Thymus (tissue), 14 donors: ENCODE measurements at places on chromosomes 3 and 15. TPM values are rescaled to one million over a fixed set of nuclear protein-coding genes. Genes with fewer than 3 reads are reported as not detected.

GRCh38 chr3:137348936-137349335 lies 391.2 kb downstream of the IL20RB start:
- DNase-seq: no peak
- no peaks in the 10 kb centered on the region for H3K4me1 ChIP-seq
- H3K36me3 ChIP-seq: no peaks in the 10 kb centered on the region

The AP3B2 gene
- 0.33 TPM for total RNA-seq

GRCh38 chr15:25391971-25392721 lies 46.7 kb downstream of the UBE3A start:
- no peak for DNase-seq
- H3K27ac ChIP-seq: no peak overlapping the region
- peaks cover 2% of the 10 kb centered on the region for H3K36me3 ChIP-seq

DNA sequence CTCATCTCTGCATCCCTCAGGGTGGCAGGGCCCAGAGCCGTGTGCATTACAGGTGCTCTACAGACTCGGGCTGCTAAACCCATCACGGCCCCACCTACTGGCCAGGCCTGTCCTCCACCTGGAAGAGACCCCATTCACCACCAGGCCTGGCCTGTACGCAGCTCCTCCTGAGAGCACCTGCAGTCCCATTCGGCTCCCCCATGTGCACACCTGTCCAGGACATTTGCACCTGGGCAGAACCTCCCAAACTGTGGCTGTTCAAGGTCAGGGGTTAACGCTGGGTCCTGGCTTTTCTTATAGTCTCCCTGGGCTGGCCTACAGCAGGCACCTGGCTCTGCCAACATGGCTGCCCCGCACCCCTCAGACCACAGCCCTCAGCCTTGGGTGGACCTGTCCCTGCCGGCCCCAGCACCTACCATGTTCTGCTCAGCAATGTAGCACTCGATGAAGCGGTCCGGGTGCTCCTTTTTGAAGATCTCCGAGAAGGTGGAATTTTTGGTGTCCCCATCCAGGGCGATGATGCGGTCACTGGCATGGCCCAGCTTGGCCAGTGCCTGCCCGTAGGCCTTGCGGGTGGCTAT lies 25.7 kb downstream of the TKT start:
- no peak for DNase-seq
- no peaks in the 10 kb centered on the region for H3K4me1 ChIP-seq
- H3K4me3 ChIP-seq: no peak overlapping the region
- no peaks in the 10 kb centered on the region for H3K27me3 ChIP-seq
- peaks cover 98% of the 10 kb centered on the region for H3K36me3 ChIP-seq

GRCh38 chr15:75842722-75843677 lies at the start of gene UBE2Q2:
Gene UBE2Q2, plus strand, starts transcription at chr15:75843447. Its CDS starts 220 bp downstream, at chr15:75843667.
- peak within 1 kb of the TSS; percentile 69 for H3K27ac ChIP-seq
- H3K27me3 ChIP-seq: peaks cover 2% of the 10 kb centered on the region
- DNase-seq: peak; percentile 68
- H3K36me3 ChIP-seq: no peaks in the 10 kb centered on the region

The PAK6 gene
- 0.38 TPM for total RNA-seq

DNA sequence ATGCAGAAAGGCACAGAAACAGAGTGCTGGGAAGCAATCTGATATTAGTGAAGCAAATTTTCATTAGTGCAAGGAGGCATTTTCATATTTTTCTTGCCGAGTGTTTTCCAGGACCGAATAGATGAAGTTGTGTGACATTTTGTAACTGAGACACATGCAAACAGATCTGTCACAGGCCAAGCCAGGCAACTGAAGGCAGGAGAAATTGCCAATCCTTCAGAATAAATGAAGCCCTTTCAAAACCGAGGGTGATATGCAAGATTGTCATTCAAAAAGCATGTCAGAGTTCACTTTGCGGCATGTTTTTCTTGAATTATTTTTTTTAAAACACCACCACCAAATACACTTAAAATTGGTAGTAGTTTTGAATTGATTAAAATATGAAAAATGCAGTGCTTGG lies 6.2 kb downstream of the LMOD3 start:
- no peaks in the 10 kb centered on the region for H3K4me1 ChIP-seq
- H3K36me3 ChIP-seq: no peaks in the 10 kb centered on the region
- no peaks in the 10 kb centered on the region for H3K27me3 ChIP-seq
- H3K27ac ChIP-seq: no peak overlapping the region
